ENCODE measurements at places on chromosomes 3 and 15.

DNA sequence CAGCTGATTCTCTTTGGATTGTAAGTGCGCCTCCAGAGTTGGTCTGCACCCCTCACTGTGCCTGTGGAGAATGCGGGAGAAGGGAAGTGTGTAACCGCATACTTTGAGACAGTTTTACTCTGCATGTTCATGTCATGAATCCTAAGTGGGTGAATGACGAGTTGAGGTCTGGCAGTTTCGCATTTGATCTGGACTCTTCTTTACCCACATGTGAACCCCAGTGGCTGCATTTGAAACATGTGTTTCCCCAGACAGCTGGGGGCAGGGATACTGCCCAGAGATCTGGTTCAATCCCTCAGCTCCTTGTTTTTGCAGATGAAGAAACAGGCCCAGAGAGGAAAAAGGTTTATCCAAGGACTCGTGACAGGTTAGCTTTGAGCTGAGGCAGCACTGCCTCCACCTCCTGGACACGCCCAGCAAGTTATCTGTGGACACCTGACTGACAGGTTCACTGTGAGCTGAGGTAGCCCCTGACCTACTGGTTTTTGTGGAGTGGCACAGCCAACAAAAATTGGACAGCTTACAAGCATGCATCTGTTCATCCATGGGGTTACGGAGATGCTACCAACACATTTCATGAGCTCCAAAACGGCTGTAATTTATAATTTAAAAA lies 207.3 kb downstream of the XXYLT1 start:
- DNase-seq: no peak

GRCh38 chr15:89496155-89497098 lies at the start of gene RHCG:
RHCG (minus strand) TSS chr15:89496583; CDS start chr15:89496544, 39 bp downstream.
- no peak for DNase-seq

DNA sequence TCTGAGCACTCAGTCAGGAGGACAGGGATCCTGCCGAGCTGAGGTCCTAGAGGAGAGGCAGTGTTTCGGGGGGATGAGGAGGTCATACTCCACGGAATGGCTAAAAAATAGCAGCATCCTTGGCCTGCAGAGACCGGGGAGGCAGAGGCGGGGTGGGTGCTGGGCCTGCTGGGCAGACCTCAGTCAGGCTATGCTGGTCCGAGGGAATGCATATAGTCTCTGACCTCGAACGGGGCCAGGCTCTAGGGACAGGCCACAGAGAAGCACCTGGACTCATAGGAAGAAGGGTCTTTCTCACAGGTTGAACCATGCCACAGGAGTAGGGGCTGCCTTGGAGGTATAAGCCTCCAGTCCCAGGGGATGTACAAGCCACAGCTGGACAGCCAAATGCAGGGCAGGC lies 14.0 kb upstream of the SKIC8 start:
- no peak for DNase-seq

DNA sequence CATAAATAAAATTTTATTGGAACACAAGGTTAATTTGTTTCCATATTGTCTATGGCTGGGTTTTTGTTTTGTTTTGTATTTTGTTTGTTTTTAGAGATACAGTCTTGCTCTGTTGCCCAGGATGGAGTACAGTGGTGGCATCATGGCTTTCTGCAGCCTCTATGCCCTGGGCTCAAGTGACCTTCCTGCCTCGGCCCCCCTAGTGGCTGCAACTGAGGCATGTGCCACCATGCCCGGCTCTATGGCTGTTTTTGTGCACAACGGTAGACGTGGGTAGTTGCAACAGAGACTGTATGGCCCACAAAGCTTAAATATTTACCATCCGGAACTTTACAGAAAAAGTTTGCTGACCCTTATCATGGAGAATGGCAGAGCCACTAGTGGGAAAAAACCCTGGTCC lies 46.8 kb upstream of the C3orf70 start:
- DNase-seq: no peak

All from stimulated activated CD4-positive, alpha-beta T cell treated with anti-CD3 and anti-CD28 coated beads, Interleukin-15, amount 100 ng/mL, for 1 hour (primary cell).